Skeletal muscle cell (primary cell): ENCODE measurements at places on chromosomes 3 and 15.

DNA sequence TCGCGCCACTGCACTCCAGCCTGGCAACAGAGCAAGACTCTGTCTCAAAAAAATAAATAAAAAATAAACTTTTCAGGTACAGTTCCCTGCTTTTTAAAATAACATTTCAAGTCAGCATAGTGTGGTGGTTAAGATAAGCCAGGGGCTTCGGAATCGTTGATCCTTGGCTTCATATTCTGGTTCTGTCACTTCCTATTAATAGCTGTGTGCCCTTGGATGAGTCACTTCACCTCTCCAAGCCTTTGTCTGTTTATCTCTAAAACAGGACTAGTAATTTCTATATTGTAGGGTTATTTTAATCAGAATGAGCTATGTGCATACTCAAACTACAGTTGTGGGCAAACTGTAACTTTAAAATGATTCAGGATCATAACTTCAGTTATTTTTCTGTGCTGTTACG lies 53.8 kb upstream of the SENP5 start:
- DNase-seq: no peak

GRCh38 chr15:26242565-26243071 lies 379.5 kb upstream of the ATP10A start:
- no peak for DNase-seq

- no peak for DNase-seq
Observed at GRCh38 chr3:36317915-36318314, 62.4 kb upstream of the STAC start.

- DNase-seq: peak; percentile 52
Observed at GRCh38 chr3:101119535-101119934, 126.3 kb upstream of the ABI3BP start.

DNA sequence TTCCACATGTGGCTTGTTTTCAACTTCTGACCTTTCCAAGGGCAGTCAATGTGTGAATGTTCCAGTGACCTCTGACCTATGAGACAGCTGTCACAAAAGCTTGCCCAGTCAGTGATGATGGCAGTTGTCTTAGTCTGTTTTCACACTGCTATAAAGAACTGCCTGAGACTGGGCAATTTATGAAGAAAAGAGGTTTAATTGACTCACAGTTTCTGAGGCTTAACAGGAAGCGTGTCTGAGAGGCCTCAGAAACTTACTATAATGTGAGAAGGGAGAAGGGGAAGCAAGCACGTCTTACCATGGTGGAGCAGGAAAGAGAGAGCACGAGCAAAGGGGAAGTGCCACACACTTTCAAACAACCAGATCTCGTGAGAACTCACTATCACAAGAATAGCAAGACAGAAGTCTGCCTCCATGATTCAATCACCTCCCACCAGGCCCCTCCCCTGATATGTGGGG lies 95.6 kb downstream of the ECT2 start:
- DNase-seq: no peak

DNA sequence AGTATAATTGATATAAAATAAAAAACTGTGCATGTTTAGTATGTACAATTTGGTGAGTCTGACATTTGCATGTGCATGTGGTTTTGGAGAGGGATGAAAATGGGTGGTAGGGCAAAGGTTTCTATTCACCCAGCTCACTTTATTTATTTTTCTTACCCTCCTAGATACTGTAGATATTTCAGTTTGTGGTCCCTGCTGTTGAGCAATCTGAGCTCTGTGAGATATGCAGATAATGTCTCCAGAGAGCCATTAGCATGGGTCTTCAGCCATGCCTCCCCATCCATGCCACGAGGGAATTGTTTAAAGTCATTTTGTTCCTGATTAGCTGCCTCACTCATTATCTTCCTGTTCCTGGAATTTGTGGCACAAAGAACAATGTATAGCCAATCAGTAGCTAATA lies 44.4 kb upstream of the B3GALNT1 start:
- DNase-seq: no peak

DNA sequence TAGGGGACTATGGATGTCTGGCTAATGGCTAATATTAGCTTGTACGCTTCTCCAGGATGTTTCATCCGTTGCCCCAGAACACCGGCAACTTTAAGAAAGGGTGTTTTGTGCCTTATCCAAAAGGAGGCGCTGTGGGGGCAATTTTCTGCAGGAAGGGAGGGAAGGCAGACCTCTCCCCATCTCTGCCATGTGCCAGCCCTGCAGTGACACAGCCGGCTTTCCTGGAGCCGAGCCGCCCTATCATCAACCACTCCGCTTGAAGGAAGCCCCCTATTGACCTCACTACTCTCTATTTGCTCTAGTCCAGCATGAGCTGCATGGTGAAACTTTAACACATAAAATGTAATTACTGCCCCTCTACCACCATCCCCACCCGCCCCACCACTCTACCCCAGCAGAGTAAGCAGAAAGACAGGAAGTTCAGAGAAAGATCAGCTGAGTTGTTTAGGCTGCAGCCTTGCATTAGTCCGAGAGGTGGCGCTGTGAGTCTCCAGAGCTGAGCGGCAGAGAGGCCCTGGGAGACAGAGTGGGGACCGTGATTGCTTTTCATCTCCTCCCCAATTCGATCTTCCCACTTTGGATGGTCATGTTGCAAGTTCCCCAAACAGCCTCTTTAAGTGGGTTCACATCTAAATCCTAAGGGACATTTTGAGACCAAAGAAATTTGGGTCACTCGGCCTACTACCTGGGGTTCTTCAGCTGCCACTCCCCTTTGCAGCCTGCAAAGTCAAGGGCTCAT lies 24.5 kb upstream of the RAD18 start:
- no peak for DNase-seq

GRCh38 chr3:22887664-22888291 lies 315.3 kb upstream of the UBE2E2 start:
- DNase-seq: peak; percentile 8

GRCh38 chr3:7306901-7307300 lies 446.0 kb downstream of the GRM7 start:
- no peak for DNase-seq

- no peak for DNase-seq
Observed at GRCh38 chr3:160355826-160356225, 43.2 kb downstream of the IFT80 start.

DNA sequence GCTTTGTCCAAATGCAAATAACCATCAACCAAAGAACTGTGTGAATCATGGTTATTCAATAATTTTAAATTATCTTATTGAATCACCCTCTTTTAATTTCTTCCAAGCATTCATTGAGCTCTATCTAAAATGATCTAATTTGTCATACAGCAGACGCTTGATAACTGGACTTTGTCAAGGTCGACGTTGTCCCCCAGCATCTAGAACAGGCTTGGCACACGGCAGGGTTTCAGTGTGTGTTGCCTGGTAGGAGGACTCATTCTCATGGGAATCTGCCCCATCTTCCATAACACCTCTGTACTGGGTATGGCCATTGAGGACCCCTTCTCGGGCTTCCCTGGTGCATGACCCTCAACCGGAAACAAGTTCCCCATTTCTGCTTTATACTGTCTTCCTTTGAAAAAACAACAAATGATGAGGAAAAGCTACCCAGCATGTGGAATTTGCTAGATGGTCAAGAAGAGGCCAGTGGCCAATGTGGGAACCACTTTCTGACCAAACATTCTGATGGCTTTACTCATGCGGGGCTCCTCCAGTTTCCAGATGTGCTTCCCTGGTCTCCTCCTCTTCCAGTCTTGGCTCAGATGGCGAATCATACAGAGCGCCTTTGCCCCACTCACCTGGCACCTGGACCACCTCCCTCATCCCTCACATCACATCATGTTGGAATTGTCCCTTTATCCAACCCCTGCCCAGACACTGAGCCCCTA lies 41.7 kb upstream of the SEC22A start:
- peak; percentile 3 for DNase-seq

- DNase-seq: no peak
Observed at GRCh38 chr3:51739110-51739509, 32.2 kb downstream of the GRM2 start.

DNA sequence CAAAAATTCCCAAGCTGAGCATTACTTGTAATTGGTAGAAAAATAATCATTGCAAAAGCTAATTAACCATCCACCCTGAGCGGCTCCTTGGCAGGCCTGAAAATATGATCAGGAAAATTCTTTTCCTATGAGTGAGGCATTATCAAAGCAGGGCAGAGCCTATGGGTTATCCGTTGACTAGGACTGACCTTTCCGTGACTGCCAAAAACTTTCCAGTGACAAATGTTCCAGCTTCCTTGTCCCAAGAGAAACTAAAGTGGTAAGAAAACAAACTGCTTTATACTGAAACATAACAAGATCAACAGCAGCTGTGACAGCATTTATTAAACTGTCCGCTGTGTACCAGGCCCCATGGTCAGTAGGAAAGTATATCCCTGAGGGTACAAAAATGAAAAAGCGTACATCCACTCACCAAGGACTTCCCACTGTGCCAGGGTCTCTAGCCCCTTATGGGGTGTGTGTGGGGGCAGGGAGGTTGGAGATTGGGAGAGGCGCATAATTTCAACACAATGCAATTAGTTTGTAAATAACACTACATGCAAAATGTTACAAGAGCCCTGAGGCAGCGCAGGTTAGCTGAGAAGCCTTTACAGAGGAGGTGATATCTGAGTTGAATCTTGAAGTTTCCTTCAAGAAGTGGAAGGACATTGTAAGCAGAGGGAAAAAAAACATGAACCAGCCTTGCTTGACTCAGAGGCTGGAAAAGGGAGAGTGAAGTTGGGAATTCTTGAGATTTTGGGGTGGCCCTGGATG lies 8.5 kb downstream of the LIPC start:
- no peak for DNase-seq

DNA sequence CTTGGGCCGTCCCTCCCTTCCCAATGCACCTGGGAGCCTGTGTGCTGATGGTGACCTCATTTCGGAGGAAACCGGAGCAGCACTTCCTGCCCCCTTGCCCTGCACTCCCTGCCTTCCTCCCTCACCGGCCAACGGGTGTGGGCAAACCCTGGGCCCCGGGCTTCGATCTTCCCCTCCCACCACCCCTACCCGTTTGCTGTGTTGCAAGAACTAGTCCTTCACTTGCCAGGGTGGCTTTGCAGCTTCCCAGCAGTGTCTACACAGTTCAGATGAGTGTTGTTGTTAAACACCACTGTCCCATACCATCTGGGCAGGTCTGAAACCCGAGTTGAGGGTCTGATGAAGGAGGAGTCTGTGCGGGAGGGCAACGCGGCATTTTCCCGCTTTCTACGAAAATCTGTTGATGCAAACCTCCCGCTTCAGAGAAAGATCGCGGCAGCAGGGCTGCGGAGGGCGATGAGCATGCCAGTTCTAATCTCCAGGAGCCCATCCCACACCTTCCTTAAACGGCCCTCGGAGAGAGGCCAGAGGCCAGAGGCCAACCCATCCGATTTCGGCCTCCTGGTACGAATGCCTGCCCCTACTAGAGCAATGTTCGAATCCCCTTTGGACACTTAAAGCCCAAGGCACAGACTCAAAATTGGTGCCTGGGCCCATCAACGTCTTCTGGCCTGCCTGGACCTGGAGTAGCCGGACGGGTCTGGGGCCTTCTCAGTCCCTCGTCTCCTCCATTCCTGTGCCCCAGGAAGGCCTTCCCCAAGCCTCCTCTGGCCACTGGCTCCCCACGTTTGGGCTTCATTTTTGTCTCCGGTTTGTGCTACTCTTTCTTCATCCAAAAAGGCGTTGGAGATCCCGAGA lies 35.7 kb upstream of the POLG start:
- no peak for DNase-seq

GRCh38 chr3:103319912-103320311 lies 885.1 kb downstream of the ZPLD1 start:
- DNase-seq: no peak

DNA sequence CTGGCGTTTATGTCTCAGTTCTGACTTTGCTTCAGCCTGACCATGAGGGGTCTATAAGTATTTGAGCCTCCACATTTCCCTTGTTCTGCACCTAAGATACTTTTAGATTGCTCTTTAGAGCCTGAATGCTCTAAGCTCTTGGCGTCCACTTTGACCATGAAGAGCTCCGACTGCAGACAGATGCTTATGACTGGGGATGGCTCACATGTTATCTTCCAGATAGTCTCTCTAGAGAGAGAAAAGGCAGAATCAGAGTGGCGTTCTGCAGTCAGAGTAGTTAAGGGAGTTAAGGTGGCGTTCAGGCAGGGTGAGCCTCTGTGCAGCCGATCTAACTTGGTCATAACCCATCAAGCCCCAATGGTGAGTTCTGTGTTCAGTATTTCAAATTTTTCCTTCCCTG lies 487.9 kb upstream of the NR2F2 start:
- DNase-seq: no peak

- DNase-seq: peak; percentile 30
Observed at GRCh38 chr3:49346797-49347251, 7.0 kb upstream of the USP4 start.

DNA sequence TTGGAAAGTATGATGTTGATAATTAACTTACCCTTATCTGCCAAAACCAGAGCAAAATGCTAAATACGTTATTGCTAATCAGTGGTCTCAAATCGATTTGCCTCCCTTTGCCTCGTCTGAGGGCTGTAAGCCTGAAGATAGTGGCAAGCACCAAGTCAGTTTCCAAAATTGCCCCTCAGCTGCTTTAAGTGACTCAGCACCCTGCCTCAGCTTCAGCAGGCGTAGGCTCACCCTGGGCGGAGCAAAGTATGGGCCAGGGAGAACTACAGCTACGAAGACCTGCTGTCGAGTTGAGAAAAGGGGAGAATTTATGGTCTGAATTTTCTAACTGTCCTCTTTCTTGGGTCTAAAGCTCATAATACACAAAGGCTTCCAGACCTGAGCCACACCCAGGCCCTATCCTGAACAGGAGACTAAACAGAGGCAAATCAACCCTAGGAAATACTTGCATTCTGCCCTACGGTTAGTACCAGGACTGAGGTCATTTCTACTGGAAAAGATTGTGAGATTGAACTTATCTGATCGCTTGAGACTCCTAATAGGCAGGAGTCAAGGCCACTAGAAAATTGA lies 59.7 kb downstream of the DCUN1D1 start:
- DNase-seq: no peak

GRCh38 chr15:48250640-48251076 lies 44.6 kb downstream of the SLC12A1 start:
- peak; percentile 56 for DNase-seq

DNA sequence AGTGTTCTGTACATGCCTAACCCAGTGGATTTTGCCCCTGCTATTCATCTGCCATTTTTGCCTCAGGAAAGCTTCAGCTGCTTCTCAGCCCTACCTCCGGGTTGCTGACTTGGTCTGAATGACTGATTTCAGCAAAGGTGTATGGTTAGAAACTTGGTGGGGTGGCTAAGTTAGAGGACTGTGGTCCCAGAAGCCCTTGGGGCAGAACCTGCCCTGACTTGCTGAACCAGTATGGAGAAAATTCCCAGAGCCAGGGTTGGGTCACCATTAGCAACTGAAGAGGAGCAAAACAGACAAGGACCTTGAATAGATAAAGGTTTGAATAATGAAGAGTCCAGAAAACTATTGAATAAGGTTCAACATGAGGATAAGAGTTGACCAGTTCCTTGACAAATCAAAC lies 6.1 kb upstream of the WWTR1 start:
- no peak for DNase-seq

- DNase-seq: no peak
Observed at GRCh38 chr3:169659820-169660674, 3.5 kb downstream of the MECOM start.

DNA sequence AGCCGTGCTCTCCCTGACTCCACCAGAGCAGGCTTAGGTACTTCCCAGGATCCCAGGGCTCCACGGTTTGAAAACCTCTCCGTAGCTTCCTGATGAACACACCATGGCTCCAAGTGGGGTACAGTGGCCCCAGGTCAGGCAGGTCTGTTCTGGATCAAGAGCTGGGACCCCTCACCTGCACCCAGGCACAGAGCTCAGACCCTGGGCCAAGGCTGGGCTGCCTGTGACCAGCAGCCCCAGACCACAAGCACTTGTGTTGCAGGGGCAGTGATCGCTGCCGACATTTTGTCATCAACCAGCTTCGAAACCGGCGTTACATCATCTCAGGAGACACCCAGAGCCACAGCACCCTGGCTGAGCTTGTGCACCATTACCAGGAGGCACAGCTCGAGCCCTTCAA lies 5.3 kb downstream of the SH2D7 start:
- no peak for DNase-seq
